NCI-H1105 treated with DMSO at 0.1 percent for 48 hours (cell line): ENCODE measurements at places on chromosomes 1 and 21.

GRCh38 chr1:81312272-81312754 lies 488.4 kb upstream of the ADGRL2 start:
- DNase-seq, result no peak

GRCh38 chr1:87575528-87575927 lies 246.8 kb downstream of the LMO4 start:
- no peak for DNase-seq

GRCh38 chr21:45316871-45317397 lies 29.2 kb upstream of the POFUT2 start:
- DNase-seq, result no peak

GRCh38 chr1:178644308-178645120 lies 80.5 kb upstream of the RALGPS2 start:
- DNase-seq, result peak; percentile 27
